ENCODE measurements at places on chromosomes 2 and 18. TPM values are rescaled to one million over a fixed set of nuclear protein-coding genes. Genes with fewer than 3 reads are reported as not detected.

LRRC30 gene
- total RNA-seq = not detected

CD207 gene
- not detected for total RNA-seq

- H3K4me1 ChIP-seq = peaks cover 2% of the 10 kb centered on the region
- no peak overlapping the region for H3K27ac ChIP-seq
- no peaks in the 10 kb centered on the region for H3K36me3 ChIP-seq
- DNase-seq = peak; percentile 81
Measured at GRCh38 chr2:36361396-36361795, 5.8 kb downstream of the CRIM1 start.

TUBA4B gene
- total RNA-seq = not detected

GPBAR1 gene
- total RNA-seq = 2.4 TPM

C2orf92 gene
- total RNA-seq = 6.7 TPM

NT5C1B gene
- total RNA-seq = not detected

- H3K27me3 ChIP-seq = peaks cover 12% of the 10 kb centered on the region
- H3K4me3 ChIP-seq = no peak overlapping the region
- no peak overlapping the region for H3K27ac ChIP-seq
- no peaks in the 10 kb centered on the region for H3K36me3 ChIP-seq
- no peaks in the 10 kb centered on the region for H3K4me1 ChIP-seq
Measured at GRCh38 chr2:68806511-68807109, 64.6 kb downstream of the BMP10 start.

ERLEC1 gene
- total RNA-seq = 106 TPM

DNA sequence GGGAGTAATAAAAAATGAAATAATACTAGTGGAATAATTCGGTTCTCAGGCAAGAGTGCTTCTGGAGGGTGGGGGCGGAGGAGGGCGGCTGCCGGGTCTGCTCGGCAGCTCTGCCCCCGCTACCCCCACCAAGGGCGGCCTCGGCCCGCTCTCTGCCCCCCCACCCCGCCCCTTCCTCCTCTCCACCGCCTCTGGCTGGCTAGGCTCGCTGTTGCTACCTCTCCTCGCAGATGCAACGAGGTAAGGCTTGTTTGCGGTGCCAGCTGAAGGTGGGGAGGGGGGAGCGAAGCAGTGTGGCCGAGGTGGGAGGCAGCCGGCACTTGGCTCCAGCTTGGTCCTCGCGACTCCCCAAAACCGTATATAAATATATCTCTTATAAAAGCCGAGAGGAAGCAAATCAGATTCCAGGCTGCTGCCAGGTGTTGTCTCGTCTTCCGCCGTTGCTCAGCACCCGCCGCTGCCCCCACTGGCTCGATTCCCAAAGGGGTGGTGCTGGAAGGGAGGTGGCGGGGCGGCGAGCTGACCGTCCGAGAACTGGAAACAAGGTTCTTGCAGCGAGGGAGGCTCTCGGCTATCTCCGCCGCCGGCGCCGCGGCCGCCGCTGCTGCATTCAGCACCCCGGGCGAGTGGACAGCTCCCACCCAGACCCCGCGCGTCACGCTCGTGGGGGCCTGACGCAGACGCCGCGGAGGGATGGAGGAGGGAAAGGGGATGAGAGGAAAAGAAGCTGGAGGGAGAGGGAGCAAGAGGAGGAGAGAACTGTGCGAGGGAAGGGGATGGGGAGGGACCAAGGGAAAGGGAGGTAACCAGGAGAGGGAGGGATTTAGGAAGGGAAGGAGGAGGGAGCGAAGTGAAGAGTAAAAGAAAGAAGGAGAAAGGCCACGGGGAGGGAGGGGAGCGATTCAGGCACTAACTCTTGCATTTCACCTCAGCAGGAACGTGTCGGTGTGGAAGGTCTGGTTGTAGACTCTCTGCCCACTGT is at the start of gene MARCHF4:
MARCHF4 (minus strand) TSS at position 763 of the 982 bp plus-strand sequence. CDS start 2,223 bp downstream, outside the sequence.
- DNase-seq = peak; percentile 89
- peaks cover 4% of the 10 kb centered on the region for H3K4me1 ChIP-seq
- H3K27me3 ChIP-seq = peaks cover 68% of the 10 kb centered on the region
- no peaks in the 10 kb centered on the region for H3K36me3 ChIP-seq
- peak within 1 kb of the TSS; percentile 24 for H3K4me3 ChIP-seq
- no peak within 1 kb of the TSS for H3K27ac ChIP-seq

CCDC150 gene
- total RNA-seq = 2.6 TPM

NCL gene
- total RNA-seq = 222 TPM

- peak; percentile 81 for DNase-seq
- no peak overlapping the region for H3K4me3 ChIP-seq
- no peak overlapping the region for H3K27ac ChIP-seq
- H3K36me3 ChIP-seq = no peaks in the 10 kb centered on the region
Measured at GRCh38 chr18:59555995-59556659, 141.1 kb downstream of the CCBE1 start.

KCNF1 gene
- 1.3 TPM for total RNA-seq

DNA sequence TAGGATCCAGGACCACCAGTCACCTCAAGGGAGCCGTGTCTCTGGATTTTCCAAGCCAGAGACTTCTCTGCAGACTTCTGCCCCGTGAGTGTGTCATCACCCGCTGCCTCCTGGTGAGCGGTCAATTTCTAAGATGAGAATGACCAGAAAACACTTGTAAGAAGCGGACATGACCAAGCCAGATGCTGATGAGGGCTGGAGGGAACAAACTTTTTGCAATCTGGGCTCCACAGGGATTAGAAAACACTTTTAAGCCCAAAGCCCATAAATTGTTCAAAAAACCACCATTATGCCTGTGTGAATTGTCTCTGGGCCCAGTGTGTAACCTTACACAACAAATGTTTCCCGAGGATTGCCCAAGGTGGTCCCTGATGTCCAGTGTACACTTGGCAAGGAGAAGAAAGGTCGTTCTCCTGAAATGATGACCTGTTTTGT is 5.3 kb upstream of the NPPC start:
- H3K36me3 ChIP-seq = no peaks in the 10 kb centered on the region
- H3K27ac ChIP-seq = no peak overlapping the region
- H3K4me3 ChIP-seq = no peak overlapping the region
- H3K27me3 ChIP-seq = peaks cover 37% of the 10 kb centered on the region
- no peak for DNase-seq

ESPNL gene
- total RNA-seq = 4.3 TPM

NPC1 gene
- total RNA-seq = 25.9 TPM

DNA sequence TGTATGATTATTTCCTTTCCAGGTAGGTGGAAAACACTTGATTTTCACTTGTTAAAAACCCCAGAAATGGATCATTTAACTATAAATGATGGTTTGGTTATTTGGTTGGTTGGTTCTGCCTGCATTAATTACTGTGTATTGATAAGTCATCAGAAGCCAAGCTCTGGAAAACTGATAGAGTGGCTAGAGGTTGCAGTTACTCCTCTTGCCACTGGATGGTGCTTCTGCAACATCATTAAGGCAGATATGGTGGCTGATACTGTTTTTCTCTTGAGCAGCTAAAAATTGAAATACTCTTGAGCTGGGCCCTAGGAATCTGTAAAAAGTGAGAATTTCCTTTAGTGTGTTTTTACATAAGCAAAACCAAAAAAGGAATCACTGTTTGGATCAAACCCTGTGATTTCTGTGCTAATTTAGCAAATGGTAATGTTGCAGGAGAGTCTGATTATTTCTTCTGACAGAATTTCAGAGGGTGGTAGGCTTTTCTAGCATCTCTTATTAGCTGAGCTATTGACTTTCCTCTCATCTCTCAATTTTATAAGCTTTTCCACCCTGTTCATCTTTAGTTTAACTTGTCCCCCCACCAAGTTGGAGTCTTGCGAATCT is 54.3 kb downstream of the RAB10 start:
- H3K4me3 ChIP-seq = no peak overlapping the region
- DNase-seq = peak; percentile 44
- H3K27ac ChIP-seq = no peak overlapping the region

GRCh38 chr2:63484901-63485300 is 103.4 kb downstream of the WDPCP start:
- H3K27ac ChIP-seq = no peak overlapping the region
- no peak overlapping the region for H3K4me3 ChIP-seq
- H3K27me3 ChIP-seq = no peaks in the 10 kb centered on the region

CAPN13 gene
- not detected for total RNA-seq

DNA sequence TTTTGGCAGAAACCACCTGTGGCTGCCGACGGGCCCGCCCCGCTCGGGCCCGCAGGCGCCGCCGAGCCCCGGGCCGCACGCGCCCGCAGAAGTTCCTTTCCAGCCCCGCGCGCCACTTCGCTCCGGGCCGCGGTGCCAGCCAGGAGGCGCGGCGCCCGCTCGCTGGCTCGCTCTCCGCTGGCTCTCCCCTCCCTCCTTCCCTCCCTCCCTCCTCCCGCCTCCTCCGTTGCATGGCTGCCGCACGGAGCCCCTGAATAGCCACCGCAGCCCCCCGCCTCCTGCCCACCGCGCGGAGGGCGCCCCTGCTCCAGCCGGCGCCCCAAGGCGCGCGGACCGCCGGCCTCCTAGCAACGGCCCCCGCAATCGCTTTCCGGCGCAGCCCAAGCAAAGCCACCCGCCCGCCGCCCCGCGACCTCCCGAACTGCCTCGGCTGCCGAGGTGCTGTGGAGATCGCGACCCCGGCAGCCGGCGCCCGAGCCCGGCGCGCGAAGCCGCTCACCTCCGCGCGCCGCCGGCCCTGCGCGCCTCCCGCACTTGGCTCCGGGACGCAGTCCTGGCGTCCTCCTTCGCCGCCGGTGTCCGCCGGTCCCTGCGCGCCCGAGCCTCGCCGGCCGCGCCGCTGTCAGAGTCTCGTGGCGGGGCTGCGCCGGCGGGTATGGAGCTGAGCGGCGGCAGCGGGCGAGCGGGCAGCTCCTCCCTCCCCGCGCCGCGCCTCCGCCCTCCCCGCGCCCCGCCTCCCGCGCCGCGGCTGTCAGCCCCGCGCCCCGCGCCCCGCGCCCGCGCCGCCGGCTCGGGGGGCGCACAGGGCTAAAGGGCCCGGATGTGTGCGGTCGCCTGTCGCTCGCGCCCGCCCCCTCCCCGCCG is at the start of gene ZBTB7C:
ZBTB7C (minus strand) TSS at position 657 of the 864 bp plus-strand sequence.
- peaks cover 11% of the 10 kb centered on the region for H3K4me1 ChIP-seq

MAPRE3 gene
- 75.9 TPM for total RNA-seq

GRCh38 chr2:69733342-69734034 is 8.4 kb upstream of the ANXA4 start:
- no peak overlapping the region for H3K27ac ChIP-seq
- no peaks in the 10 kb centered on the region for H3K36me3 ChIP-seq

- H3K4me1 ChIP-seq = no peaks in the 10 kb centered on the region
- no peak overlapping the region for H3K4me3 ChIP-seq
- no peaks in the 10 kb centered on the region for H3K27me3 ChIP-seq
- DNase-seq = no peak
Measured at GRCh38 chr2:1978706-1979105, 234.4 kb upstream of the PXDN start.

DNA sequence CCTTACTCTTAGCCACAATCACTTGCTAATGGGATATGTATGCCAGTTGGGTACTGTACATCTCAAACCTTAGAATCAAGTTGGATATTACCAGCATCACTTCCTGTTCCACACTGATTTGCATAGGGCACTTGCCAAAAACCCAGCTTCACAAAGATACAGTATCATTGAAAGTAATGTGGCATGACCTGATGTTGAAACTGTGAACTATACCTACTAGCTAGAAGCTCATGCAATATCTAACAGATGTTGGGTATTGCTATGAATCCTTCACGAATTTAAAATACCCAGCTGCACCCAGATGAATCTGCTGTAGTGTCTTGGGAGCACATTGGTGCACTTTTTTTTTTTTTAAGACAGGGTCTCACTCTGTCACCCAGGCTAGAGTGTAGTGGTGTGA is 6.5 kb upstream of the STAMBP start:
- H3K36me3 ChIP-seq = no peaks in the 10 kb centered on the region
- DNase-seq = no peak
- no peak overlapping the region for H3K4me3 ChIP-seq
- H3K27me3 ChIP-seq = peaks cover 53% of the 10 kb centered on the region
- no peaks in the 10 kb centered on the region for H3K4me1 ChIP-seq

- no peak overlapping the region for H3K4me3 ChIP-seq
- H3K4me1 ChIP-seq = peaks cover 33% of the 10 kb centered on the region
- H3K27ac ChIP-seq = no peak overlapping the region
- DNase-seq = no peak
- no peaks in the 10 kb centered on the region for H3K27me3 ChIP-seq
Measured at GRCh38 chr2:54587171-54588016, 131.3 kb downstream of the SPTBN1 start.

TBR1 gene
- 0.48 TPM for total RNA-seq

DNA sequence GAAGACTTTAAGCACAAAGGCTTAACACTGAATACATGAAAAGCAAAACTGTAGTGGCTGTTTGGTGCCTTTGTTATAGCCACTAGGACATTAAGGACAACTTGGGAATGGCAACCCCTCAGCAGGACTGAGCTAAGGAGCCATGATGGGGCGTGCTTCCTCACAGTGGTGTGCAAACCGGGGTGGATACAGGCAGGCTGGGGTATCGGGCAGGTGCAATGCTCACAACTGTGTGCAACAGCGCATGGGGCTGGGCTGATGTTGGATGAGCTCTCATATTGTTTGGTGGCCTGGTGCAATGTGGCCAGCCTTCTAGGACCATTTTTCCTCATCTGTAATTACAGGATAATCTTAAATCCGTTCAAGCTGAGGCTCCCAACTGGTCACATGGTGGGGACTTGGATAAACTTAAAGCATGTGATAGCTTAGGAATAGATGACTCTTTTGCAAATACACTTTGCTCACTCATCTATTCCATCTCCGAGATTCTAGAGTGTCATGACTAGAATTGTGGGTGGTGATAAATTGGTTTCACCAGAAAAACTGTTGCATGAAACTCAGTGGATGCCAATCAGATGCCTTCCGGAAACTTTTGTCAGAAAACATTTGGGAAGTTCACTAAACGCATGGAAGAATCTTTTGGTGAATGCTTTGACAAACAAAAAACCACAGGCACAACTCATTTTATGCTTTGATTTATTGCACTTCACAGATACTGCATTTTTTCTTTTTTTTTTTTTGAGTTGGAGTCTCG is 116.5 kb downstream of the PXDN start:
- no peak overlapping the region for H3K4me3 ChIP-seq
- no peaks in the 10 kb centered on the region for H3K36me3 ChIP-seq
- peaks cover 23% of the 10 kb centered on the region for H3K4me1 ChIP-seq
- H3K27ac ChIP-seq = no peak overlapping the region
- H3K27me3 ChIP-seq = no peaks in the 10 kb centered on the region

DNA sequence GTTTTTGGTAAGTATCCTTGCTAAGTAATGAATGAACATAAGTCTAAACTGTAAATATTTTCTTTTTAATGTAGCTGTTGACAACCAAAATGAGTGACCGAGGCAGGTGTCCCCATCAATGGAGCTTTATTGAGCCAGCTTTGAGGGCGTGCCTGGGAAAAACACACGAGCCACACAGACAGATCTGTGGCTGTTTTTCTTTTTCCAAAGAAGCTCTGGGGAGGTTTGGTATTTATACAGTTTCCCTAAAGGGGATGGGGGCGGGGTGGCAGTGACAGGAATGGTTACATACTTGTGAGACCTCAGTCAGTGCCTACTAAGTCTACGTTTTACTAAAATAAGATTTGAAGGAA is 11.2 kb downstream of the DBI start:
- H3K36me3 ChIP-seq = peaks cover 6% of the 10 kb centered on the region
- H3K4me3 ChIP-seq = no peak overlapping the region
- no peak overlapping the region for H3K27ac ChIP-seq
- no peaks in the 10 kb centered on the region for H3K4me1 ChIP-seq
- no peaks in the 10 kb centered on the region for H3K27me3 ChIP-seq

- H3K36me3 ChIP-seq = no peaks in the 10 kb centered on the region
- H3K4me3 ChIP-seq = peak within 1 kb of the TSS; percentile 56
- DNase-seq = no peak
- H3K27ac ChIP-seq = no peak within 1 kb of the TSS
- no peaks in the 10 kb centered on the region for H3K27me3 ChIP-seq
- H3K4me1 ChIP-seq = peaks cover 20% of the 10 kb centered on the region
Measured at GRCh38 chr2:240567872-240568677, at the start of gene RNPEPL1. TSS of gene RNPEPL1 (plus strand) at chr2:240568484. CDS start at chr2:240568587, 103 bp downstream.

All from cardiac muscle cell (in vitro differentiated cells and primary cell).